Dermis blood vessel endothelial cell (primary cell): ENCODE measurements at places on chromosomes 7 and 10. TPM values are rescaled to one million over a fixed set of nuclear protein-coding genes. Genes with fewer than 3 reads are reported as not detected.
A peak's percentile ranks its signal among the peaks of the same experiment; 100 is the strongest.

DNA sequence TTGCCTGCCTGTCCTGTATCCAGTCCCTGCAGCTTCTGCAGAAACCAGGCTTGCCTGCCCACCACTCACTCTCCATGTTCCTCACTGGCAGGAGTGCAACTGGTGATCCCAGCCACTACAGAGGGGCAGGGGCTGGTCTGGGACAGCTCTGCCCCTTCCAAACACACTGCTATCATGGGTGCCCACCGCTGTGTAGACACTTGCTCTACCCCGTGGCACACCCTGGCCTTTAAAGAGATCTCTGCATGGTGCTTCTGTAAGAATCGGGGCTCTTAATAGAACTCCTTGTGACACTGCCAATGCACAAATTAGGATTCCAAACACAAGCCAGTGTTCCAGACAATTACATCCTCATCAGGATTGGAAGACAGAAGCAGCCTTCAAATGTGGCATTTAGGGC is 41.7 kb downstream of the C10orf90 start:
- DNase-seq, result no peak

GRCh38 chr10:110356628-110357245 is 52.0 kb upstream of the SMNDC1 start:
- peak; percentile 85 for DNase-seq

DNA sequence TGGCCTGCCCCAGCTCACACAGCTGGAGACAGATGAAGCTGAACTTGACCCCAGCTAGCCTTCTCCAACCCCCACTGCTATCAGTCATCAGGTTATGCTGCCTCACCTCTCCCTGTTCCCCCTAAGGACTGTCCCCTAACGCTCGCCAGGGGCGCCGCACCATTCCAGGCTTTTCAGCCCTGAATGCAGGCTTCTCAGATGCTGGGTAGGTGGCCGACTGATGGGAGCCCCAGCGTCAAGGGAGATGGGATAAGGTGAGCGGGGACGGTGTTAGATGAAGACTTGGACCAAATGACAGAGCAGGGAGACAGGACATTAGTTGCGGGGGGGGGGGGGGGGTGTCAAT is 15.8 kb upstream of the OPALIN start:
- DNase-seq, result no peak

- no peak for DNase-seq
Measured at GRCh38 chr10:51046654-51047053, 27.6 kb upstream of the PRKG1 start.

DNA sequence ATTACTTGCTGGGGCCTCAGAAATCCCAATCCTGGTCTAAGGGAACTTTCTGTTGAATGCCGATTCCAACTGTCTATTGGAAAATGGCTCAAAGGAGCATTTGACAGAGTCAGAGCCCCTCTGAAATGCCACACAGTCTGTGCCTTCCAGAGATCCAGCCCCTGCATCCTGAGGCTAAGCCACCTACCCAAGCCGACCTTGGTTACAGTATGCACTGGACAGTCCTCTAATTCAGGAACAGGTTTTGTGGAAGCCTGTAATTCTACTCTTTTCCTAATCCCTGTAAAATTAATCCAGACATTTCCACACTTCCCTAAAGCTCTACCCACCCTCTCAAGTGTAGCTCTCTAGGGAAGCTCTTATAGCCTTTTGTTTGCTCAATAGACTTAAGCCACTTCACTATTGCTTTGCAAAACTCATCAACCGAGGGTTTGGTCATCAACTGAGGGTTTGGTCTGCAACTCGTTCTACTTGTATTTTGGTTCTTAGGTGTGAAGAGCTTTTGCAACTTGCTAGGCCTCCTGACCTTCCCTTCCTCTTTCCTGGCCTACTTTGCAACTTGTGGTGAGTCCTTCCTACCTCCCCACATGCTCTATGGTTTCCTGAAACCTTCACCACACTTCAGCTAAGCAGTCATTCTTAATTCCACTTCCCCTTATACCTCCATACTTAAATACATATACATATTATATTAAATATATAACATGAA is 364.8 kb downstream of the SFMBT2 start:
- no peak for DNase-seq

- DNase-seq, result peak; percentile 79
Measured at GRCh38 chr10:60978287-60979115, 34.5 kb upstream of the RHOBTB1 start.

- DNase-seq, result no peak
Measured at GRCh38 chr7:57203161-57203791, 71.0 kb upstream of the ZNF479 start.

ANKRD7 gene
- total RNA-seq, result 0.51 TPM in 1 of 2 replicates, not detected in the other

TAF5 gene
- total RNA-seq, result 7.5 and 9.4 TPM in 2 replicates

MALRD1 gene
- 0.09 TPM in 1 of 2 replicates, not detected in the other for total RNA-seq

OR2A42 gene
- total RNA-seq, result not detected in 2 replicates
